ENCODE measurements at places on chromosomes 7 and 10.
A peak's percentile ranks its signal among the peaks of the same experiment; 100 is the strongest.

DNA sequence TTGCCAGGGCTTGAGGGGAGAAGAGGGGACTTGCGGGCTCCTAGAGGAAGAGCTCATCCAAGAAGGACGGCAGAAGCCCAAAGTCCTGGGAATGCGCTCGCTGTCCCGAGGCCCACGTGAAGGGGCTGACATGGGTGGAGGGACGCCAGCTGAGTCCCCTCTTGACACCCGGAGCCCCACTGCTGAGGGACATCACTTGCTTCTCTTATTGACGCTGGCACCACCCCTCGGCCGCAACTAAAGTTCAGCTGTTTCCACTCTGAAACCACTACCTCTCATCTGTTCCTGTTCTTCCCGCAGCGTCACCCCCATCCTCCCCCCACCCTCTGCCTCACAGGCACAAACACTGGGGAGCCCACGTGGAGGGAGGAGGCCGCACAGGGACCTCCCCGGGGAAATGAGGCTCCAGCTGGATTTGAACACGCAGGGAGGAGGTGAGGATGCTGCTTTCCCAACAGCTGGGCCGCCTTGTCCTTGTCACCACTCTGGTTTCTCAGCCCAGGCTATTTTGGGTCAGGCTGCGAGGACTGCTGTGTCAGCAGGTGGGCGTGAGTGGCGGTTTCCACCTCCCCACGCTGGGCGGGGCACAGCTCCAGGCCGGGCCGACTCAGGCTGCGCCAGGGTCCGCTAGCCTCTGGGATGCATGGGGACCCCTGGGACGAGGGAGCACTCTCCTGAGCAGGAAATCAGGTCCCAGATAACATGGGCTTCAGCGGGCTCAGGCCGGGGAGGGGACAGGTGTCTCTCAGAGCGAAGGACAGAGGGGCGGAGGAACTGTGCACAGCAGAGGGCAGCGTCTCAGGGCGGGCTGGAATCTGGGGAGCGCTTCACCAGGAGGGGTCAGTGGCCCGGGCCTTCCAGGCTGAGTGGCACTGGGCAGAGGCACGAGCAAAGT lies 156.3 kb downstream of the ZNF248 start:
- no peak for DNase-seq

- no peak for DNase-seq
Measured at GRCh38 chr7:139183878-139184338, 47.1 kb upstream of the UBN2 start.

GRCh38 chr10:62992145-62992721 lies 140.9 kb upstream of the NRBF2 start:
- peak; percentile 92 for DNase-seq

DNA sequence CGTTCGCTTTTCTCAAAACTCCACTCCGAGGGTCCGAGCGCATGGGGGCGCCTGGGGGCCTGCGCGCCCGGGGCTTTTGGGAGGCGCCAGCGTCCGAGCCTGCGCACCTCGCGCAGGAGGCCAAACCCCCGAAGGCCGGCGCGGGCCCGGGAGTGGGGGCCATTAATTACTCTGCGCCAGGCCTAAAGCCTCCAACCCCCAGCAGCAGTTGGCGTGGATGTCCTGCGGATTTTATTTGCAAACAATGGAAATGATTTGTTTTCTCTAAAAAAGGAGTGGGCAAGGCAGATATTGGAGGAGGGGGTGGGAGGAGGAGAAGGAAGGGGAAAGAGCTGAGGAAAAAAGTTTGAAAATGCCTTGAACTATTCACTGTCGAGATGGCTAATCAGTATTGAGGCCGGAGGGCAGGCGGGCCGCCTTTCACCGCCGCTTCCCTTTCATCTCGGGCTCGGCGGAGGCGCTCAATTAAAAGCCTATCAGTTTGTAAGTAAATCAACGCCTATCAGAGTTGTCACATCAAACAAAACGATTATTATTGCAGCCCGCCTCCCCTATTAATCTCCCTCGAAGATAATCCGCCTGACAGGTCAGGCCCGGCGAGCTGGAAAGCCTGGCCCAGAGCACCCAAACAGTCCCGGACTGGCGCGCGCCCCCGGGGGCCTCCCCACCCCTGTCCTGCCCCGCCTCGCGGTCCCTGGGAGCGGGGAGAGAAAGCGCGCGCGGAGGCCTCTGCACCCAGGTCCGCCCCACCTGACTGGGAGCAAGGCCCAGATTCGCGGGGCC lies 3.4 kb upstream of the ZNF503 start:
- peak; percentile 63 for DNase-seq

GRCh38 chr10:119535837-119536507 lies 6.5 kb downstream of the RGS10 start:
- no peak for DNase-seq

DNA sequence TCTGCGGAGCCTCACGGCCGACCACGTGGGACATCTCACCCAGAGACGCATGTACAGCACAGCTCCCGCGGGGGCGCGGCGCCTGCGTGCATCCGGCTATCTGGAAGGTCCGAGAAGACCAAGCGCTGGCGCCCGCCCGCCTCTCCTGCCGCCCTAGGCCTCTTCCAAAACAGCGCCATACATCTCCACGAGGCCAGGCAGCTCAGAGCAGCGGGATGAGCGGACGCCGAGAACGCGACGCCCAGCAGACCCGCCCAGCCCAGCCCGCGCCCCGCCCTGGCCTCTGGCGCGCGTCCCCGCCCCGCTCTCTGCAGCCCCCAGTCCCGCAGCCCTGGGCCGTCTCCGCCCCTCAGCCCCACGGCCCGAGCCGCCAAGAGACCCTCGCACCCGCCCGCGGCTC lies 20.3 kb upstream of the LANCL2 start:
- no peak for DNase-seq
